ENCODE measurements at places on chromosomes 4 and X.

DNA sequence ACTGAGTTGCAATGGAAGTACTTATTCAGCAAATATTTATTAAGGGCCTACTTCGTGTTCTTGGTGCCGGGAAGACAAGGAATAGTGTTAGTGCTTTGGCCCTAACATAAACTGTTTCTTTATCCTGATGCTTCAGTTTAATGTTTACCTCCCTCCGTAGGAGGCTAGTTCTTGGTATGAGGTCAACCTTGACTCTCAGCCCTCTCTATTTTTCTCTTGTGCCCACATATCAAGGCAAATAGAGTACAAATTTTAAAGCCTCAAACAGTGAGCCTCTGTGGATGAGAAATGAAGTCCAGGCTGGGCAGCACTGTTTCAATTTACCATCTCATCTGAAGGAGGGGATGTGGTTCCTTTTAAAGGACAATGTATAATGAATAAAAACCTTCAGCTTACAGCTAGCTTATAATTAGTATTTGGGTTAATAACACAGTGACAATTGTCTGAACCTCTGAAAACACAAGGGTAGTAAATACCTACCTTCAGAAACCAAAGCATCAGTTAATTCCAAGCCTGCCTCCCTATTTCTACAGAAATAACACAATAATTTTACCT is 68.5 kb downstream of the SH3RF1 start:
- no peak for ATAC-seq

GRCh38 chr4:171281359-171281758 is 531.8 kb upstream of the GALNTL6 start:
- no peak for ATAC-seq

DNA sequence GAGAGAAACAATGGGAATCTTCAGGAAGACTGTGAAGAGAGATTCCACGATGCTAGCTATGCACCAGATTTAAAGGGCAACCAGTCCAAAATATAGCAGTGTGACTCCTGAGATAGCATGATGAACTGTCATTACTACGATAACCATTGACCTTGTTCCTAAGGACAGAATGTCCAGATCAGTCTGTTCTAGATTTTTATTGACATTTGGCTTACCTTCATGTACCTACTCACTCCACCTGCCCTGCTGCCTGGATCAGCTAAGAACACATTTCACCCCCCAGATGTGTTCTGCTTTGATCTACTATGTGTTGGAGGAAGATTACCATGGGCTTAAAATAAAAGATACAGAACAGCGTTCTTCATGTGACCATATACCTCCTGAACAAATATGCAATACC is 50.1 kb downstream of the ELF2 start:
- no peak for ATAC-seq

DNA sequence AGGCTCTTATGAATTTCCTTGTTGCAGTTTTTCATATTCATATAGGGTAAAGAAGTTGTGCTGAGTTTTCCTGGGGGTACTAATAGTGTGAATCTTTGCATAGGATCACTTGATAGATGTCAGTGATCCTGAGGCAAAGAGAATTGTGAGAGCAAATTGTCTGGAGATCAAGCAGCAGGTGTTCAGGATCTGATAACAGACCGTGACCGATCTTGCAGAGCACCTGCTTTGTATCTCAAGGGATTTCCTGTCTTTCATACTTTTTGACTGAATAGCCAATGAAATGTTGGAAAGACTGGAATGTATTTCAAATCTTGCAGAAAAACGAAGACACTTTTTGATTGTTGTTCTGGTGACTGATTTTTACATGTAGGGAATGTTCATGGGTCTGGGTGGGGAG is 914.5 kb downstream of the STIM2 start:
- ATAC-seq = no peak

DNA sequence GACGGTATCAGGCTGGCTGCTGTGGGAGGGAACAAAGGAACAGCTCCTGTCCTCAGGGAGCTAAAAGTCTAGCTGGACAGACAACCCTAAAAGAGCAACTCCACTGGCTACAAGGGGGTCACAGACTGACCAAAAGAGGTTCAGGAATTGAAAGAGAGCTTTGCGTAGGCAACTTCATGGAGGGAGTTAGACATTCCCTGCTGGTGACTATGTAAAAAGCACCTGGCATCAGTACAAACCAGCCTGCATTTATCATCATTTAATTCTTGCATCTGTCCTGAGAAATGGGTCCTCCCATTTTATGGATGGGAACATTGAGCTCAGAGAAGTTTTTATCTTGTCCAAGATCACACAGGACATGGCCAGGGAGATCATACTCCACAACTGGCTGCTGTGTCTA is 1.4 kb upstream of the LGI2 start:
- ATAC-seq = no peak

- ATAC-seq = no peak
These were observed 51.0 kb downstream of the SPIN2B start for GRCh38 chrX:57070185-57070984.

Data from gastroesophageal sphincter (tissue), 4 donors.